Thyroid gland (tissue), 4 donors: ENCODE measurements at places on chromosomes 3 and 15. TPM values are rescaled to one million over a fixed set of nuclear protein-coding genes. Genes with fewer than 3 reads are reported as not detected.

DNA sequence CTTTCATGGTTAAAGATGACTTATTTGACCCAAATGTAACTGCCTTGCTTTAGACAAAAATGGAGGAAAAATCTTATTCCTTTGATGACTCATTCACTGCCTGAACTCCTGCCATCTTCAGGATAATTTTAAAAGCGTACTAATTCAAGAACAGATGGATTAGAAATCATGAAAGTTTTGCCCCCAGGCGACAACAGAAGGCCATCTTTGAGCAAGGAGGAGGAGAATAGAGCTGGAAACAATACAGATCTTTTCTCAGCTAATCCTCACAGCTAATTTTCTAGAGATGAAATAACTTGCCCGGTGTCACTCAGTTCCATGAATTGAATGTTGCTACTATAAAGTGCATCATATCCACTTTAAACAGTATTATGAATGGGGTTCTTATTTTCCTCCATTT lies 324.7 kb upstream of the RARB start:
- H3K4me1 ChIP-seq: no peaks in the 10 kb centered on the region
- no peak overlapping the region for H3K27ac ChIP-seq
- no peaks in the 10 kb centered on the region for H3K36me3 ChIP-seq
- no peak for DNase-seq
- H3K27me3 ChIP-seq: no peaks in the 10 kb centered on the region

DNA sequence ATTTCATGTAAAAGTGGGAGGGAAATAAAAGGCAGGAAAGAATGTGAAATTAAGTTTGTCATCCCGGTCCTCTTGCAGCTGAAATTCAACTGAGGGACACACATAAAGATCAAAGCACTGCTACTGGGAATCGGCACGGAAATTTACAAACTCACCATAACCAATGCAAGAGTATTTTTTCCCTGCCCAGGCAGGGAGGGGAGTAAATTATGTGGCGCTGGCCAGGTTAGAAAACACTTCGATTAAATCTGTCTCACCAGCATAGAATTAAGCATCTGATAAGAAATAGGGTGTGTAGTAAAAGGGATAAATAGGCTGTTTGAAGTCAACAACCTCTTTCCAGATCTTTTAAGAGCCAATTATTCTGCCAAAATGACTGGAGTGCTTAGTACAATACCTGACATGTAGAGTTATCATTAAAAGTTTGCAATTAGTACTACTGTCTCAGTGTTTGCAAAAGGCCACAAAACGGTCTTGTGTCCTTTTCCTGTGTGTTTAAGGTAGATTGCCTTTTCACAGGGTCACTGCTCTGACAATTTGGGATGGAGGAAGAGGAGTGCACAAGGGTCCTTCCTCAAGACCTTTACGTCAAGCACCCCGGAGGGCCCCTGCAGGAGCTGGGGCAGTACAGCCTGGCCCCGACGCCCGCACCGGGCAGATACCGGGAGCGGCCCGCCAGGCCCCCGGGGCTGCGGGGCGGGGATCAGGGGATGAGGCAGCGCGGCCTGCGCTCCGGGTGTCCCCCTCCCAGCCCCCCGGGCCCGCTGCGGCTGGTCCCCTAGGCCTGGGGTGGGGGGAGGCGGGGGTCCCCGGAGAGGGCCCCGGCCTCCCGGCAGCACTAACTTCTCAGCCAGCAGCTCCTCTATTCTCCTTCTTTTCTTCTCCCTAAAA lies 651 bp downstream of the UBA3 start:
- no peak for DNase-seq
- H3K27me3 ChIP-seq: no peaks in the 10 kb centered on the region
- H3K36me3 ChIP-seq: no peaks in the 10 kb centered on the region

GRCh38 chr3:22981861-22982260 lies 221.3 kb upstream of the UBE2E2 start:
- no peak overlapping the region for H3K4me3 ChIP-seq
- no peaks in the 10 kb centered on the region for H3K36me3 ChIP-seq
- H3K27ac ChIP-seq: no peak overlapping the region

DNA sequence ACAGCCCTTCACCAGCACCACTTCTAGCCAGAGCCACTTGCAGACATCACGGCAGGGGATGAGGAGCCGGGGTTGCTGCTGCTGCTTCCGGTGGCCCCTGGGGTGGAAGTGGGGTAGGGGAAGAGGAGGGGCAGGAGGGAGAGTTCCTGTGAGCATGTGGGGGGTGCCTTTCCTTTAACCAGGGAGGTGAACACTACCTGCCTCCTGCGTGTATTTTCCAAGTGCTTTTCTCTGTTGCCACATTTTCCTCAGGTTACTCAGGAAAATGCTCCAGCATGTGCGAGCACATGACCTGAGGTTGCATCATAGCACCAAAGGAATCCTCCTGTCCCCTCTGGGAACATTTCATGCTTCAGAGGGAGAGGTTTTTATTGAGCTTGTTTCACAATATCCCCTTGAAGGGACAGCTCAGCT lies 12.2 kb upstream of the SACM1L start:
- peak; percentile 85 for DNase-seq
- H3K4me3 ChIP-seq: no peak overlapping the region
- H3K4me1 ChIP-seq: peaks cover 51% of the 10 kb centered on the region
- H3K36me3 ChIP-seq: peaks cover 17% of the 10 kb centered on the region
- H3K27ac ChIP-seq: peak overlapping the region; percentile 98
- no peaks in the 10 kb centered on the region for H3K27me3 ChIP-seq

DNA sequence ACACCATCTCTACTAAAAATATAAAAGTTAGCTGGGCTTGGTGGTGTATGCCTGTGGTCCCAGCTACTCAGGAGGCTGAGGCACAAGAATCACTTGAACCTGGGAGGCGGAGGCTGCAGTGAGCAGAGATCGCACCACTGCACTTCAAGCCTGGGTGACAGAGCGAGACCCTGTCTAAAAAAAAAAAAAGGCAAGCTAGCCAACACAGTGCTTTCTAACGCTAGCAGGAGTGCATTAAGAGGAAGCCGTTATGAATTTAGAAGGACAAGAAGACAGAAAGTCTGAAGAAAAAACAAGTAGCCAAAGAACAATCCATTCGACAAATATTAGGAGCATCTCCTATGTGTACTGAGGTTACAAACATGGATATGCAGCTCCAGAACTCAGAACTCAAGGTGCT lies 28.6 kb downstream of the BHLHE40 start:
- no peaks in the 10 kb centered on the region for H3K36me3 ChIP-seq
- no peak overlapping the region for H3K4me3 ChIP-seq
- peaks cover 3% of the 10 kb centered on the region for H3K4me1 ChIP-seq
- H3K27me3 ChIP-seq: no peaks in the 10 kb centered on the region
- no peak overlapping the region for H3K27ac ChIP-seq

GRCh38 chr3:5298453-5298852 lies 110.9 kb downstream of the EDEM1 start:
- H3K36me3 ChIP-seq: no peaks in the 10 kb centered on the region
- H3K4me3 ChIP-seq: no peak overlapping the region
- no peak overlapping the region for H3K27ac ChIP-seq
- no peak for DNase-seq
- no peaks in the 10 kb centered on the region for H3K27me3 ChIP-seq
- no peaks in the 10 kb centered on the region for H3K4me1 ChIP-seq

DNA sequence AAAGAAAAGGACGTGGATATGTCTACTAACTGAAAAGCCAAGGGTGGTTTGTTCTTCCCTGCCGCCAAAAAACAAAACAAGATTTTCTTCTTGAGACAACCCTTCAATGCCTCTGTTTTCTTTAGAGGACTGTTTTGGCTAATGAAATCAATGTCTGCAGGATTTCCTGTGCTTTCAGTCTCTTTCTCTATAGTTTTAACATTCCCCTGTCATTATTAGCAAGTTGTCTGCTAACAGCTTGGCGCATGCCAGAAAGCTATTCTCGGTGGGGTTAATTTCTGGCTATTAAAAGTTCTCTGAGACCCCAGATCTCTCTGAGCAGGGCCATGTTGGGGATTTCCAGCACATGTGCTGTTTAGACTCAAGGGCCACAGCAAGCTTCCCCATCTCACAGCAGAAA lies 56.7 kb downstream of the ITPR1 start:
- DNase-seq: no peak
- H3K27me3 ChIP-seq: no peaks in the 10 kb centered on the region
- peaks cover 60% of the 10 kb centered on the region for H3K4me1 ChIP-seq
- no peaks in the 10 kb centered on the region for H3K36me3 ChIP-seq
- H3K4me3 ChIP-seq: no peak overlapping the region

- no peaks in the 10 kb centered on the region for H3K36me3 ChIP-seq
- no peak for DNase-seq
- no peak overlapping the region for H3K27ac ChIP-seq
- no peaks in the 10 kb centered on the region for H3K4me1 ChIP-seq
- no peaks in the 10 kb centered on the region for H3K27me3 ChIP-seq
Observed at GRCh38 chr15:94683902-94684301, 452.5 kb downstream of the MCTP2 start.

DNA sequence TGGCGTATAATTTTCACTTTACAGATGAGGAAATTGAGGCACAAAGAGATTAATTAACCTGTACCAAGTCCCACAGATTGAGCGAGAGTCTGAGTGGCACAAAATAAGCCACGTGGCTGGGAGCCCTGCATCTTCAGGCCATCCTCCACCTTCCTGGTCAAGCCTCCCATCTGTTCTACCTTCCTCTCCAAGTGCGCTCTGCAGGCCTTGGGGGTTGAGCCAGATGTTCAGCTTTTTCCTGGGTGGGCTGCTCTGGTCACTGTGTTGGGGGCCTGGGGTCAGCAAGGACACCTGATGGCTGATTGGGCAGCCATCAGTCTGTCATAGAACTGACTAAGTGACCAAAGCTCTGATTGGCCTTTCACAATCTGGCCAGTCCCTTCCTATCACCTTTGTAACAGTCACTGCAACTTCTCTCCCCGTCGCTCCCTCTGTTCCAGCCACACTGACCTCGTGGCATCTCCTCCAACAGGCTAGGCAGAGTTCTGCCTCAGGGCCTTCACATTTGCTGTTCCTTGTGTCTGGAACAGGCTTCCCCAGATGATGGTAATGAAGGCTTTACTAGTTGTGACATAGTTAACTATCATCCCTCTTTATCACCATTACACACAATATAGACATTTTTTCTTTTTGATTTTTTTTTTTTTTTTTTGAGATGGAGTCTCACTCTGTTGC lies 46.8 kb downstream of the SCN5A start:
- H3K36me3 ChIP-seq: no peaks in the 10 kb centered on the region
- no peak overlapping the region for H3K4me3 ChIP-seq
- no peaks in the 10 kb centered on the region for H3K4me1 ChIP-seq
- no peak overlapping the region for H3K27ac ChIP-seq
- no peak for DNase-seq

DNA sequence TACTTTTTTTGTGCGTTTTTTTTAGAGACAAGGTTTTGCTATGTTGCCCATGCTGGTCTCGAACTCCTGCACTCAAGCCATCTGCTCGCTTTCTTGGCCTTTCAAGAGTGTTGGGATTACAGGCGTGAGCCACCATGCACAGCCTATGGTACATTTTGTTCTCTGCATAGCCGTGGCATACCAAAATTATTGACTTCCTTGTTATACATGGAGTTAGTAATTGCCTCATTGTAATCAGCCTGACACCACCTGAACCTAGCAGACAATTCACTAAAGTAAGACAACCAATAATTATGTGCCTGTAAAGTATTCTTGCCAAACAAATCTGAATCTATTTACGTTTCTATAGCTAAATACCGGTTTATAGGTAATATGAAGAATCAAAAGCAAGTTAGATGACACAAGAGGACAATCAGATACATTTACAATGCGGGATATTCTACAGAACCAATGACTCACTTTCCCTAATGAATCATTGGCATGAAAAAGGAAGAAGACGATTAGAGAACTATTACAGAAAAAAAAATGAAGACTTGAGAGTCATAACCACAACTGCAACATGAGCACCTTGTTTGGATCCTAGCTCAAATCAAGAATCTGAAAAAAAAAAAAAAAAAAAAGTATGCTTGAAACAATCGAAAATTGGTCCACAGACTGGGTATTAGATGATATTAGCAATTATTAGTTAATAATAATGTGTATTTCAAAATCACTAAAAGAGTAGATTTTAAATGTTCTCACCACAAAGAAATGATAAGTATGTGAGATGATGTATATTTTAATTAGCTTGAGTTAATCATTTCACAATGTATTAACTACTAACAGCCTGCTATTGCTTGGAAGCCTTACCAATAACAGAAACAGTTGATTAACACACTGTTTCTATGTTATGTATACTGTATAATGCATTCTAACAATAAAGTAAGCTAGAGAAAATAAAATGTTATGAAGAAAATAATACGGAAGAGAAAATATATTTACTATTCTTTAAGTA lies 7.1 kb downstream of the GUCA1C start:
- no peak for DNase-seq
- no peak overlapping the region for H3K4me3 ChIP-seq
- no peak overlapping the region for H3K27ac ChIP-seq
- H3K36me3 ChIP-seq: no peaks in the 10 kb centered on the region

- H3K36me3 ChIP-seq: no peaks in the 10 kb centered on the region
- DNase-seq: no peak
- no peaks in the 10 kb centered on the region for H3K27me3 ChIP-seq
- H3K4me1 ChIP-seq: no peaks in the 10 kb centered on the region
- H3K27ac ChIP-seq: no peak overlapping the region
- no peak overlapping the region for H3K4me3 ChIP-seq
Observed at GRCh38 chr3:114590309-114591047, 296.6 kb downstream of the TIGIT start.

- no peak overlapping the region for H3K27ac ChIP-seq
- H3K4me1 ChIP-seq: peaks cover 3% of the 10 kb centered on the region
- no peaks in the 10 kb centered on the region for H3K36me3 ChIP-seq
- DNase-seq: no peak
- H3K27me3 ChIP-seq: no peaks in the 10 kb centered on the region
Observed at GRCh38 chr3:45887759-45888511, 1.6 kb downstream of the CCR9 start.

GRCh38 chr3:125142940-125143339 lies 69.6 kb downstream of the SLC12A8 start:
- no peak for DNase-seq
- peaks cover 85% of the 10 kb centered on the region for H3K4me1 ChIP-seq
- no peaks in the 10 kb centered on the region for H3K36me3 ChIP-seq

GRCh38 chr3:88009066-88009465 lies 49.7 kb downstream of the CGGBP1 start:
- no peak overlapping the region for H3K4me3 ChIP-seq
- no peaks in the 10 kb centered on the region for H3K27me3 ChIP-seq
- H3K36me3 ChIP-seq: no peaks in the 10 kb centered on the region
- no peak overlapping the region for H3K27ac ChIP-seq

- H3K27ac ChIP-seq: no peak overlapping the region
- no peaks in the 10 kb centered on the region for H3K36me3 ChIP-seq
- no peaks in the 10 kb centered on the region for H3K27me3 ChIP-seq
- H3K4me1 ChIP-seq: no peaks in the 10 kb centered on the region
- no peak overlapping the region for H3K4me3 ChIP-seq
Observed at GRCh38 chr3:25679166-25679565, 14.5 kb upstream of the TOP2B start.

GRCh38 chr3:2506776-2507175 lies 408.1 kb downstream of the CNTN4 start:
- peaks cover 7% of the 10 kb centered on the region for H3K4me1 ChIP-seq
- H3K36me3 ChIP-seq: no peaks in the 10 kb centered on the region

Gene WDR93
- 2.3 TPM for total RNA-seq

Gene PLCB2
- 5.1 TPM for total RNA-seq

Gene AGTR1
- 28.2 TPM for total RNA-seq

Gene A4GNT
- not detected for total RNA-seq

Gene PDZRN3
- 6.6 TPM for total RNA-seq

Gene CADM2
- total RNA-seq: 4.0 TPM

Gene IGDCC3
- 0.96 TPM for total RNA-seq

Gene CPLX3
- not detected for total RNA-seq

Gene VEPH1
- 12.0 TPM for total RNA-seq

Gene IMPG2
- 0.27 TPM for total RNA-seq

Gene ERC2
- total RNA-seq: 7.3 TPM

Gene AMT
- 6.7 TPM for total RNA-seq

Gene GP5
- 1.2 TPM for total RNA-seq
